ENCODE measurements at places on chromosomes 16 and 17. TPM values are rescaled to one million over a fixed set of nuclear protein-coding genes. Genes with fewer than 3 reads are reported as not detected.

DNA sequence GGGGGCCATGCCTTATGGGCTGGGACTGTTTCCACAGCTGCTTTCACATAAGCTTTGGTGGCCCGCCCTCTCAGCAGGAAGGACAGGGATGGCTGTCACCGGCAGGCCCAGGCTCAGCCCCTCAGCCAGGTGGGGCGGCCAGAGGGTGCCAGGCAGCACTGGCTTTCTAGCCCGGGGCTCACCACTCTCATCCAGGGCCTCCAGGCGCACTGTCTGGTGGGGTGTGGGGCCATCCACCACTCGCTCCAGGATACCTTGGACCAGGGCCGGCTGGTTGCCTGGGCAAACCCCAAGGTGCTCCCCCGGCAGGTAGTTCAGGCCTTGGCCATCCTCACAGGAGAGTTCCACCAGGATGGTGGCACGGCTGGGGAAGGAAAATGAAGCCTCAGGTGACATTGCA, 35.0 kb downstream of the NOS2 start:
- no peaks in the 10 kb centered on the region for H3K27me3 ChIP-seq
- no peak for DNase-seq
- no peak overlapping the region for H3K27ac ChIP-seq

DNA sequence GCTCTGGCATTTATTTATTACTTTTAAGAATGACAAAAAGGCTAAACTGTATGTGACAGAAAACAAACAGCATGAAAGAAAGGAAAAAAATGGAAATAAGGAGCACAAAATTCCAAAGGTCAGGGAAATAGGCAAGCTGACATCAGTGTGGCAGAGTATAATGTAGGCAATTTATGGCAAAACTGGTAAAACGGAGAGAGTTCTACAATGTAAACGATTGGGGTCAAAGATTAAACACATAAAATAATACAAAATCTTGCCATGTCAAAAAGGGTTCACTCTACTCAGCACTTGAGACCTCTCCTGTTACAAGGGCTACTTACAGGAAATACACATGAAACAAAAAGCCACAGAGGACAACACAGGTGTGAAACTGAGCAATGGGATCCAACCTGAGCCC, 47.0 kb upstream of the CDRT4 start:
- DNase-seq, result no peak
- H3K27ac ChIP-seq, result no peak overlapping the region
- H3K4me1 ChIP-seq, result peaks cover 3% of the 10 kb centered on the region

DNA sequence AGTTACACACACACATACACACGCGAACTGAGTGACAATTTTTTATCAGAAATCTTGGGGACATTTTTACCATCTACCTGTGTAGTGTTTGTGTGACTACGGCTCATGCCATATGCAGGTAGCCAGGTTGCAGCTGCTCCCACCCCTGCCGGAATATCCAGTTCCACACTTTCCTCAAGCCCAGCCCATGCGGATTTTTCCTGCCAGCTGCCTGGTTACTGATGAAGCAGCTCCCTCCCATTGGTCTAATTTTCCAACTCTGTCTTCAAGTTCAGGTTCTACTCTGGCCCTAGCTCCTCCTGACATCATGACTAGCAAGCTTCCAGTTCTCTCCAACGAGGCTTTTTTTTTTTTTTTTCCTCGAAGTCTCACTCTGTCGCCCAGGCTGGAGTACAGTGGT, 4.8 kb downstream of the GSG1L2 start:
- H3K4me3 ChIP-seq, result no peak overlapping the region
- H3K27ac ChIP-seq, result no peak overlapping the region
- no peaks in the 10 kb centered on the region for H3K27me3 ChIP-seq
- no peak for DNase-seq
- no peaks in the 10 kb centered on the region for H3K36me3 ChIP-seq
- no peaks in the 10 kb centered on the region for H3K4me1 ChIP-seq

CNTROB gene
- 25.2 TPM for total RNA-seq

GRCh38 chr16:51427085-51427484, 276.0 kb upstream of the SALL1 start:
- H3K4me1 ChIP-seq, result no peaks in the 10 kb centered on the region
- no peaks in the 10 kb centered on the region for H3K36me3 ChIP-seq
- no peak for DNase-seq
- no peak overlapping the region for H3K4me3 ChIP-seq
- H3K27me3 ChIP-seq, result no peaks in the 10 kb centered on the region

DHRS7C gene
- not detected for total RNA-seq

Data from spleen (tissue), 13 donors.